ENCODE measurements at places on chromosomes 13 and 19. TPM values are rescaled to one million over a fixed set of nuclear protein-coding genes. Genes with fewer than 3 reads are reported as not detected.

DNA sequence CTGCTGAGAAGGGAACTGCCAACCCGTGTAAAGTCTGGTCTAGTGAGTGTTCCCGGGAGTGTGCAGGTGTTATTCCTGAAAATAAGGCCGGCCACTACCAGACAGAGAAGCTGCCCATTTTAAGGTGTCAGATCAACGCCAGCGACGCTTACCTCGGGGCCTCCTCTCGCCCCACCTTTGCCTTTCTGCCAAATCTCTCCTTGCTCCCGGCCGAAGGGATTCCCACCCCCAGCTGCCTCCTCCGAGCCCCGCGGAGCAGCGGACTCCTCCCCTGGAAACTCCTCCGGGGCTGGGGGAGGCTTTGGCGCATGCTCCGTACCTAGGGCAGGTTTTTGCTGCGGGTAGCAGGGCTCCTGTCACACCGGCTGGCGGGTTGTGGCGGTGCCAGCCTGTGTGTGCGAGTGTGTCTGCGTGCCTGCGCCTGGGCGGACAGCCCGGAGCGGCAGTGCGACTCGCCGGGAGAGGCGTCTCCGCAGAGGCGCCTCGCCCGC lies at the start of gene HS6ST3:
Gene HS6ST3 (plus strand): TSS at position 359 of the 491 bp plus-strand sequence.
- no peak for DNase-seq

DNA sequence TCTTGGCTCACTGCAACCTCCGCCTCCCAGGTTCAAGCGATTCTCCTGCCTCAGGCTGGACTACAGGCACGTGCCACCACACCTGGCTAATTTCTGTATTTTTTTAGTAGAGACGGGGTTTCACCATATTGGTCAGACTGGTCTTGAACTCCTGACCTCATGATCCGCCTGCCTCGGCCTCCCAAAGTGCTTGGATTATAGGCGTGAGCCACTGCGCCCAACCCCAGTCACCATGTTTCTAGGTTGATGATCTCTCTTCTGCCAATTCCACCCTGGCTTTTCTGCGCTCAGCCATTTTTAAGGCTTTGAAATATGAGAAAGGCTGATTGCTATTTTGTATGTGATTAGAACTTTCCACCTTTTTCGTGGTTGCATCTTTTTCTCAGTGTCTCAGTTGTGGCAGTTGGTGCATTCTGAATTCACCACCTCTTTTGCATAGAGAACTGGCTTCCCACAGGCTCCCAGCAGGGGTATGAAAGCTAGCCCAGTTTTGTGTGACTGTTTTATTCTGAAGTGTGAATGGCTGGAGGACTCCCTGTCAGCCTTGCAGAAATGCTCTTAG lies 15.5 kb downstream of the CEACAM1 start:
- DNase-seq = peak; percentile 31

Gene MISP3
- total RNA-seq = 2.4 TPM

- no peak for DNase-seq
Measured at GRCh38 chr13:110559429-110559943, 2.0 kb downstream of the RAB20 start.

- no peak for DNase-seq
Measured at GRCh38 chr13:52711286-52711685, 28.3 kb downstream of the CNMD start.

DNA sequence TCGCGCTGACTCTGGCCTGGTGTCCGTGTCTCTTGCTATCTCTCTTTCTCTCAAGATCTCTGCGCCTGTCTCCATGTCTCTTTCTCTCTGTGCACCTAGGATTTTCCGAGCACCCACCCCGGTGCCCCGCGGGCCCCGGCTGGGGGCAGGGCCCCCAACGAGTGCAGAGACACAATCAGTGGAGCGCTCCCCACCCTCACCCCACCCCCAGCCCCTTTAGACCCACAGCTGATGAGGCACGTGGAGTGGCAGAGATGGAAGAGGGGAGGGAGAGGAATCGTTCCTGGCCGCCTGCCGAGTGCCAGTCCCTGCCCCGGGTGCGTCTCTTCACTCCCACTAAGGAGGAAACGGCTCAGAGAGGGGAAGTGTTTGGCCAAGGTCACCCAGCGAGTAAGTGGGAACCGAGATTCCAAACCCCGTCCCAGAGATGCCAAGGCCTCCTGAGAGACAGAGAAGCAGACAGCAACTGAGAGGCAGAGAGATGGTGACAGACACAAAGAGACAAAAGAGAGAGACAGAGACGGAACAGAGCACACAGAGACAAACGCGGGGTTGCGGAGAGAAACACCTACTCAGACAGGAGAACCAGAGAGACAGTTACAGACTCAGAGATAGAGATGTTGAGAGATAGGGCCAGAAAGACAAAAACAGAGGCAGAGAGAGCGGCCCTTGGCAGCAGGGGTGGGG lies 626 bp upstream of the BCL3 start:
- peak; percentile 60 for DNase-seq

DNA sequence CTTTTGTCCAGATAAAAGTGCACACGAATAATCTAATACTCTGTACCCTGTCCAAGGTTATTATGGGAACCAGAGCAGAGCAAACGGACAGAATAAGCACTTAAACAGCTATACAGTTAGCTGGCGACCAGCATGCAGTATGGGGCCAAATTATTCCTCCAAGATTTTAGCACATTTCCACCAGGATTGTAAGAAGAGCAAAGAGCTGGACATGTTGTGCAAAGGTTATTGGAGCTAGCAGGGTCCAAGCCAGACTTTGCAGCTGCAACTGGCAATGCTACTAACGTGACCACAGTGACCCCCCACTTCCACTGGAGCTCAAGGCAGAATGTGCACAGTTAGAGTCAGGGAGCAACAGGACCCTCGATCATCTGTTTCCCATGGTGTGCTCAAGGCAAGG lies 89.9 kb downstream of the COL4A1 start:
- DNase-seq = no peak

Gene WDR88
- not detected for total RNA-seq

DNA sequence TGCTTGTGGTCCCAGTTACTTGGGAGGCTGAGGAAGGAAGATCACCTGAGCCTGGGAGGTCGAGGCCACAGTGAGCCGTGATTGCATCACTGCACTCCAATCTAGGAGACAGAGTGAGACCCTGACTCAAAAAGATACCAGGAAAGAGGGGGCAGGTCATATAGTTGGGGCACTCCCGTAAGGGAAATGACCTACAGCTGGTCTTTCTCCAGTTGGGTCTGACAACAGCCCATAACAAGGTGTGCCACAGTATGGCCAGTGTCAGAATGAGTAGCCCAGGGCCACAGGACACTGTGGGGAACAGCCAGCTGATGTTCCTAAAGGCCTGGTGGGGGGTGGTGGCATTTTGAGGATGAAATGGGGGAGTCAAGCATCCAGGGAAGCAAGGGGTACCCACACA lies 10.8 kb downstream of the DNMT1 start:
- DNase-seq = peak; percentile 17

GRCh38 chr13:59891053-59891452 lies 272.7 kb downstream of the DIAPH3 start:
- DNase-seq = no peak

Gene FSD1
- total RNA-seq = 7.8 TPM

DNA sequence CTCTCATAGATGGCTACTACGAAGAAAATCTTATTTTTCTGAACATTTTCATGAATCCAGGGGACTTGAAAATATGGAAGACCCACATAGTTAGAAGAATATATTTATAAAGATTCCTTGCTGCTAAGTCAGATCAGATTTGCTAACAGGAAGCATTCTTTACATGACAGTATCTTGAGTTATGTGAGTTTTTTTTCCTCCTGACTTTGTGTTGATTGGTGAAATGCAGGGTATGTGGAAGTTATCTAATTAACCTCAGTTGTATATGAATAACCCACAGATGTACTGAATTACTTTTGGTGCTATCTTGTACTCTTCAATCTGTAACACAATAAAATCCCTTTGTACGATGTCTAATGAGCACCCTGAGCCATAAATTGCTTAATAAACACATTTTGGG lies 53.8 kb downstream of the ESD start:
- no peak for DNase-seq

Gene CD70
- total RNA-seq = 8.4 TPM

DNA sequence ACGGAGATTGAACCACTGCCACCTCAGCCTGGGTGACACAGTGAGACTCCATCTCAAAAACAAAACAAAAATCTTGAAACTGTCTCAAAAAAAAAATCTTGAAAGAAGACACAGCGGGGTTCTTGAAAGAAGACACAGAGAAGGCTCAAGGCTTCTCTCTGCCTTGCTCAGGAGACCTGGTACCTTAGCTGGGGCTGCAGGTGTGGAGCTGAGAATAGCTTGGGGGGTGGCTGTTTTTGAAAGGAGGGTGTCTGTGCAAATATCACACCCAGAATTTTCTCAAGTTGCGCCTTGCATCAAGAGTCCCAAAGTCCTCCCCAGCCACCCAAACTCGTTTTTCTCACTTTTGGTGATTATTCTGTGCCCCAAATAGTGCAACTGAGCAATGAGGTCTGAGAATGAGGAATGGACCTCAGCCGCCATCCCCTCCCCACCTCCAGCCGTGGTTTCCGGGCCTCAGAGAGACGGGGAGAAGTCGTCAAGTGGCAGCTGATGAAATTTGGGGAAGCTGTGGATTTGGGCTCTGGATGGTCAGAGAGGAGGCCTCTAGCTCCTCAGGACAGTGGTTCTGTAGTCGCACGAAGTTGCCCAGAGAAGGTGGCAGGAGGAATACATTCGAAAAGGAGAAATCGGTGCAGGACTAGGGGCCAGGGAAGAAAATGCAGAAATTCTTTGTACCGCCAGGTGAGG lies 8.8 kb downstream of the S1PR2 start:
- DNase-seq = no peak

- peak; percentile 62 for DNase-seq
Measured at GRCh38 chr19:771332-771785, 20.4 kb downstream of the MISP start.

Gene GSX1
- total RNA-seq = not detected

Gene C13orf42
- not detected for total RNA-seq

DNA sequence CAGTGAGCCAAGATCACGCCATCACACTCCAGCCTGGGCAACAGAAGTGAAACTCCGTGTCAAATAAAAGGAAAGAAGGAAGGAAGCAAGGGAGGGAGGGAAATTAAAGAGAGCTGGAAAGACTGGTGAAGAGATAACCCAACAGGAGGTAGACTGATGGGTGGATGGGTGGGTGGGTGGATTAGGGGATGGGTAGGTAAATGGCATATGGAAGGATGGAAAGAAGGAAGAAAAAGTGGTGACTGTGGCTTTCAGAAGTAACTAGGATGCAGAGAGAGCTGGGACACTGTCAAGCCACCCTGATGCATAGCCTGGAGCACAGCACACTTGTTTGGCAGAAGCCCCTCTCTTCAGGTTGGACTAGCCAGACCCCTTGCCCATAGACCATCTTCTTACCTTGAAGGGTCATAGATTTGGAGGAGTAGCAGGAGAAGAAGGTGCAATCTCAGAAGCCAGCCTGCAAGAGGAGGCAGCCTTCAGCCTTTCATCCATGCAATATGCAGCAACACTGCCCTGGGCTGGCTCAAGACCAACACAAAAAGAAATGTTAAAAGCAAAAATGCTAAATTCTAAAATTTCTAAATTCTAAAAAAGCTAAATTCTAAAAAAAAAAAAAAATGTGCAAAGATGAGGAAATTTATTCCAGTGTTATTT lies 5.1 kb downstream of the IQCN start:
- no peak for DNase-seq

Gene DACT3
- 3.0 TPM for total RNA-seq

Gene PRTN3
- total RNA-seq = not detected

Gene ZNF573
- 7.7 TPM for total RNA-seq

- no peak for DNase-seq
Measured at GRCh38 chr13:66887088-66887487, 343.0 kb downstream of the PCDH9 start.

DNA sequence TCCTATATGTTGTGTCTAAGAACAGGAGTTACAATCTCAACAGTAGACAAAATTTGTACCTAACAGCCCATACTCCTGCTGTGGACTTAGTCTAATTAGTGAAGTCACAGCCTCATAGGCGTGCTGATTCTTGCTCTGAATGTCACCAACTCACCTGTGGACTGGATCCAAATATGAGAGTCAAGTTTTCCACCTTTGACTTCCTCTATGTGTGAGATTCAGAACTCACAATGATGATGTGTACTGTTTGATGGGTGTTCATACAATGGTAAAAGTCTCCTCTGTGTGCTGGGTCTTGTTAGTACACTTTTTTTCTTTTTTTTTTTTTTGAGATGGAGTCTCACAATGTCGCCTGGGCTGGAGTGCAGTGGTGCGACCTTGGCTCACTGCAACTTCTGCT lies 7.8 kb upstream of the ZNF91 start:
- DNase-seq = no peak

DNA sequence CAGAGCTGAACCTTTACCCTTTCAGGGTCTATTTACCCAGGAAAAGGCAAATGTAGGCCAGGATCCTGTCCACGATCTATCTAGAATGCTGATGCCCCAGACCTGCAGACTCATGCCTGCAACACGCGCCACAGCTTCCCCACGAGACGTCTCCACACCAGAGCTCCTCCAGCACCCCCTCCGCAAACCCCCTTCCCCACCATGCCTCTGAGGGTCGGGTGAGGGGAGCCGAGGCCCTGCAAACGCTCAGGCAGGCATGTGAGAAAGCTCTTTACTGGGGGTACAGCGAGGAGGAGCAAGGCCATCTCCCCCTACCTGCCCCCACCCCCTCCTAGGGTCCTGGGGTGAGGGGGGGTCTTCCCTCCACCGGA lies 8.9 kb downstream of the DYRK1B start:
- no peak for DNase-seq

- DNase-seq = no peak
Measured at GRCh38 chr19:36169084-36169760, 17.0 kb upstream of the COX7A1 start.

DNA sequence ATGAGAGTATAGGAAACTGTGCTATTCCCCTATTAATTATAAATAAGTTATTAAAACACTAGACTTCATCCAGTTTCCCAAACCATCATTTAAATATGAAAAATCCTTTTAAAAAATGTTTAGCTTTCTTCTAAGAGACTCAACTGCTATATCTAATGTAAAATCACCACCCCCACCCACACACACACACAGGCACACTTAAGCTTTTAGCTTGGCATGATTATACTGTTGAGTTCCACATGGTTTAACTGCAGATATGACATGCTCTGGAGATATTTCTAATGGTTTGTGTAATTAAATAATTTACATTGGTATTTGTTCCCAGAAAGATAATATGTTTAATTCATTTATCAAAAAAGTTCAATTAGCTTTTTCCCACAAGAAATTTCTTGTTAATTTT lies 1700.1 kb upstream of the SLC10A2 start:
- no peak for DNase-seq

Gene PCP2
- total RNA-seq = 0.62 TPM

DNA sequence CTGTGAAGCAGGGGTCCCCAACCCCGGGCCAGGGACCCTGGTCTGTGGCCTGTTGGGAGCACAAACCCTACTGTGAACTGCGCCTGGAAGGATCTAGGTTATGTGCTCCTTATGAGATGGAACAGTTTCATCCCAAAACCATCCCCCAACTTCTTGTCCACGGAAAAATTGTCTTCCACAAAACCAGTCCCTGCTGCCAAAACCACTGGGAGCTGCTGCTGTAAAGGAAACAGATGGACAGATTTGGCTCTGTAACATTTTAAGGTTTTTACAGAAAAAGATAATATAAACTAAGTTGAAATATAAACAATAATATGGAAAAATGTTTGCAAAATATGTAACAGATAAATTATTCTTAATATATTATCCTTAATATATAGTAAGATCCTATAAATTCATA lies 73.7 kb downstream of the COG6 start:
- no peak for DNase-seq

- no peak for DNase-seq
Measured at GRCh38 chr13:30257468-30258099, 49.8 kb downstream of the KATNAL1 start.

GRCh38 chr13:30395192-30396158 lies 26.8 kb upstream of the UBE2L5 start:
- DNase-seq = peak; percentile 85
